Endothelial cell (in vitro differentiated cells): ENCODE measurements at places on chromosomes 7 and 10.

GRCh38 chr7:116173051-116174028 lies 37.0 kb upstream of the TES start:
- no peaks in the 10 kb centered on the region for H3K27me3 ChIP-seq
- no peak overlapping the region for H3K27ac ChIP-seq
- H3K4me1 ChIP-seq, result no peaks in the 10 kb centered on the region
- DNase-seq, result peak; percentile 25
- H3K36me3 ChIP-seq, result no peaks in the 10 kb centered on the region

- no peak for DNase-seq
- H3K4me3 ChIP-seq, result no peak overlapping the region
- H3K36me3 ChIP-seq, result no peaks in the 10 kb centered on the region
- no peak overlapping the region for H3K27ac ChIP-seq
- peaks cover 1% of the 10 kb centered on the region for H3K27me3 ChIP-seq
These were observed 3.9 kb upstream of the TOMM7 start for GRCh38 chr7:22826593-22826992.

DNA sequence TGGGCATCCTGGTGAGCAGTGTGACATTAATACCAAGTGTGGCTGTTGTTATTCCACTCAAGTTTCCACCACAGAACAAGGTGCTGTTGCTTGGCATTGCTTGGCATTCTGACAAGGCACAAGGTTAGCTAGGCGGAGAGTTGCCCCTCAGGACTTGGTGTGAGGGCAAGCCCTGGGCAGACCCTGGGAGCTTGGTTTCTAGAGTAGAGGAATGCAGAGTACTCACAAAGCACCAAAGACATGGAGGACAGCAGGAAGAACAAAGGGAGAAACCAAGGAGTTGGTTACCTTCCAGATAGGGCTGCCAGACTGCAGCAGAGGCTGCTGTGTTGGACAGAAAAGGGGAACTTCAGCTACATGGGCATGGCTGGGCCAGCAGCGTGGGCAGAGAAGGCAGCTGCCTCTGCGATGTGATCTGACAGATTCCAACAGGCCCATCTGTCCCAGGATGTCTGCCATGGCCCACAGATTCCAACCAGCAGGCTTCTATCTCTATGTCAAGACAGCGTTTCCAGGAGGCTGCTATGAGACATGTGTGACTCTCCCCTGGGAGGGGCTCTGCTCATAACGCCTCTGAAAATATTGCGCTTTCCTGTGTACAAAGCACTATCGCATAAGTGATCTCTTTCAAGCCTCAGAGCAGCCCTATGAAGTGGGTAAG lies 1.8 kb downstream of the GOLGA7B start:
- peaks cover 9% of the 10 kb centered on the region for H3K27me3 ChIP-seq
- no peak for DNase-seq
- H3K4me1 ChIP-seq, result peaks cover 6% of the 10 kb centered on the region
- no peak overlapping the region for H3K4me3 ChIP-seq

- peaks cover 2% of the 10 kb centered on the region for H3K27me3 ChIP-seq
- no peaks in the 10 kb centered on the region for H3K4me1 ChIP-seq
- no peak overlapping the region for H3K4me3 ChIP-seq
- no peak overlapping the region for H3K27ac ChIP-seq
These were observed 589.1 kb upstream of the MGMT start for GRCh38 chr10:128877936-128878335.
